ENCODE measurements at places on chromosomes 11 and 22. TPM values are rescaled to one million over a fixed set of nuclear protein-coding genes. Genes with fewer than 3 reads are reported as not detected.

- DNase-seq, result no peak
Measured at GRCh38 chr11:62702246-62702645, 5.0 kb downstream of the BSCL2 start.

GRCh38 chr11:128707681-128708080 lies 13.8 kb downstream of the FLI1 start:
- DNase-seq, result no peak

DNA sequence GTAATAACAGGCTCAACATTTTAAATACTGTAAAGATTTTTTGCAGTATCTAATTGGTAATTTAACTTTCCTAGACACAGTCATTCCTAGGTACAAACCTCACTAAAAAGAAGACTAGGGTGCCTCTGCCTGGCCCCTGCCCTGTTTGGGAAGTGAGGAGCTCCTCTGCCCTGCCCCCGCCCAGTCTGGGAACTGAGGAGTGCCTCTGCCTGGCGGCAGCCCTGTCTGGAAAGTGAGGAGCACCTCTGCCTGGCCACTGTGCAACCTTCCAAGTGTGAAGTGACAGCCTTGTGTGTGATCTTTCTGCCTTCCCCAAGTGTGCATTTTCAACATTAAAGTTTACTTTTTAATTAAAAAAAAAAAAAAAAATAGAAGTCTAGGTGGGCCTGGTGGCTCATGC lies 4.2 kb downstream of the CHORDC1 start:
- no peak for DNase-seq

- no peak for DNase-seq
Measured at GRCh38 chr11:13644997-13645687, 23.3 kb upstream of the FAR1 start.

DNA sequence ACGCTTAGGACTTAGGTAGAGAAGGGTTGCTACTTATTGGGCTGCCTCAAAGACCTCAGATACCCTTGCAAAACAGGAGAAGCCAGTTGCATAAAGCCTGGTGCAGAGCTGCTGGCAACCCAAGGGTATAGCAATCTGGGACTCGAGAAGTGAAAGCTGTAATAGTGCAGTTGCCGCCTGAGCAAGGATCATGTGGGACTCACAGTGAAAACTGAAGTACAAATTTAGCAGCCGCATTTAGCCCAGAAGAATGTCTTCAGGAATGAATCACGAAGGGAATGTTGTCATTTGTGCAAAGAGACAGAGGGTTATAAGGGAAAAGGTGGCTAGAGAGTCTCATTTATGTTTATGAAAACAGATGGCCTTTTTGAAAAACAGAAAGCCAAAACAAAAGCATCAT lies 267.2 kb downstream of the TENM4 start:
- no peak for DNase-seq

Gene SAA4
- total RNA-seq, result not detected
